ENCODE measurements at places on chromosomes 7 and 10.

DNA sequence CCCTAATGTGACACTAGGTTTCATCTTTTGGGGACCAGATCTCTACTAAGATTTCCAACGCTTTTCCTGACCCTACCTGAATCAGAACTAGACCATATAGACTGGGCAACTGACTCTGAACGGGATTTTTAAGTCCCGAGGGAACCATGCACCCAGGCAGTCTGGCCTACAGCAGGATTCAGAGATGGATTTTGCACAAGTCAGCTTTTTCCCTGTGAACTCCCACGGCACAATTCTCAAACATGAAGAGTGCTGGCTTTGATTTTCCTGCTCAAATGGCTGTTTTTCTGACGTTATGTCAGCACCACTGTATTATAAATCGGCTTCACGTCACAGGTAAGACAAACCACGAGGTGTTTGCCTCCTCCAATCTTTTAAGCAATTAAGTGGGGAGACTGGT, 409.1 kb downstream of the TCERG1L start:
- DNase-seq, result no peak

DNA sequence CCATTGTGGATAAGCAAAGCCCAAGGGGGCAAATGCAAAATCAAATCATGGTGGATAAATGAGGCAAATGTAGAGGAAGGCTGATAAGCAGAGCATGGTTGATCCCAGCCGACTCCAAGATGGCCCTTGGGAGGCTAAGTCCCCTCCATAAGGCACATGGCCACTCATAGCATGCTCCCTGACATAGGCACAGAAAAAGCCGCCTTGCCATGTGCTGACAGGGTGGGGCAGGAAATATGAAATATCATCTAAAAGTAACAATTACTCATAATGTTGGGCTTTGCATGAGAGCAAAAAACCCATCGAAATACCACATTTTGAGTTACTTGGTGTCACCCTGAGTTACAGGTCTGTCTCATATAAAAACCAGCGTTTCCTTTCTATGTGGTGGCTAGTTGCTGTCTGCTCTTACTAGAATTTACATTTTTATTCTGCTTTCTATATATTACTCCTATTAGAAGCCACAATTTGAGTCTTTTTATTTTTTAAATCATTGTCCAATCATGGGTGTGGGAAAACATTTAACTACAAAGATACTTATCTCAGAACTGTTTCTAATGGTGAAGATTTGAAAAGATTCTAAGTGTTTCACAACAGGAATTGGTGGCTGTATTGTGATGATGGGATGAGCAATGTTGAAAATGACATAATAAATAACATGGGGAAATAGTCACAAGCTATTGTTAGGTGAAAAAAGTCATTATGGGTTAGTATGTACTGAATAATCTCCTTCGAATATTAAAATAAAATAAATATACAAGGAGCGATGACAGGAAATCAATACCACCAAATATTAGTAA, 102.7 kb downstream of the CUBN start:
- DNase-seq, result peak; percentile 94

DNA sequence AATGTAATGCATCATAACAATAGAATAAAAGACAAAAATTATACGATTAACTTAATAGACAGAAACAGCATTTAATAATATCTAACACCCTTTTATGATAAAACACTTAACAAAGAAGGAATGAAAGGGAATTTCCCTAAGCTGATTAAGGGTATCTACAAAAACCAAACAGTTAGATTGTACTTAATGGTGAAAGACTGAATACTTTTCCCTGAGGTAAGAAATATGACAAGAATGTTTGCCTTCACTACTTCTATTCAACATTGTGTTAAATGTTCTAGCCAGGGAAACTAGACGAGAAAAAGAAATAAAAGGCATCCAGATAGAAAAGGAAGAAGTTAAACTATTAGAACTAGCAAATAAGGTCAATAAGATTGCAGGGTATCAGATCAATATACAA, 276.9 kb downstream of the BAMBI start:
- no peak for DNase-seq

DNA sequence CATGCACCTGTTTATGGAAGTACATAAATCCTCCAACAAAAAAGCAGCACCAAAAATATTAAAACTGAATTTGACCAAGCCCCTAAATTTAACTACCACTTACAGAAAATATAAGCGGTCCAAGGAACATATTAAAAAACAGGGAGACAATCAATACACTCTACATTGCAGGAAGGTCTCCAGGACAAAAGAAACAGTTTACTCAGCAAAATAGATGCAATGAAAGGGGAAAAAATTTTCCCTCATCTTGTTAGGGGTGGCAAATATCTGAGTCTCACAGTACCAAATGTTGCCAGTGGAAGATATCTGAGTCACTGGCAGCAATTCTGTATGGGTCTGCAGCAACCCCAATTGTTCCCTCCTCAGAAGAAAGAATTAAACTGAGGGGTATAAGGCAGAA, 50.4 kb downstream of the NAMPT start:
- no peak for DNase-seq

- DNase-seq, result no peak
Measured at GRCh38 chr10:113096128-113096996, 146.3 kb downstream of the TCF7L2 start.

- peak; percentile 10 for DNase-seq
Measured at GRCh38 chr7:120941064-120941463, 9.5 kb upstream of the ING3 start.

DNA sequence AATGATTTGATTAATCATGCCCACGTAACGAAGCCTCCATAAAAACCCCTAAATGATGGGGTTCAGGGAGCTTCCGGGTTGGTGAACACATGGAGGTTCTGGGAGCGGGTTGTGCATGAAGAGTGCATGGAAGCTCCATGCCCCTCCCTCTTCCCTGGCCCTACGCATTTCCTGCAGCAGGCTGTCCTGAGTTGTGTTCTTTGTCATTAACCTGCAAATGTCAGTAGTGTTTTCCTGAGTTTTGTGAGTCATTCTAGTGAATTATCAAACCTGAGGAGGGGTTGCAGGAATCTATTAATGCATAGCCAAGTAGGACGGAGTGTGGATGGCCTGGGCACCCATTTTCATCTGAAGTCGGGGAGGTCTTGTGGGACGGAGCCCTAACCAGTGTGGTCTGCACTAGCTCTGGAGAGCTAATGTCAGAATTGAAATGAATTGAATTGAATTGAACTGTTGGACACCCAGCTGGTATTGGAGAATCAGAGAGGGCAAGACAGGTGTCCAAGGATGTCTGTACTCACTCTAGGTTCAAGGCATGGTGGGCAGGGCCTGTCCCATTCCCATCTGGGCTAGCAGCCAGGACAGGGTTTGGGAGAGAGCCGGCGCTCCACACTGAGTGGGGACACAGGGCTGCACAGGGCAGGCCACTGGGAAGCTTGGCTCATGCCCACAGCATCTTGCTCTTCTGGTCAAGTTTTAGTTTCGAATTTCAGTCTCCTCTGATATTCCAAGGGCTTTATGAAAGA, 22.3 kb upstream of the ARHGAP22 start:
- no peak for DNase-seq

- DNase-seq, result no peak
Measured at GRCh38 chr10:70714245-70714644, 41.9 kb downstream of the ADAMTS14 start.
